ENCODE measurements at places on chromosomes 1 and 21.

- DNase-seq = no peak
These were observed 49.4 kb downstream of the CAPN9 start for GRCh38 chr1:230796626-230797025.

DNA sequence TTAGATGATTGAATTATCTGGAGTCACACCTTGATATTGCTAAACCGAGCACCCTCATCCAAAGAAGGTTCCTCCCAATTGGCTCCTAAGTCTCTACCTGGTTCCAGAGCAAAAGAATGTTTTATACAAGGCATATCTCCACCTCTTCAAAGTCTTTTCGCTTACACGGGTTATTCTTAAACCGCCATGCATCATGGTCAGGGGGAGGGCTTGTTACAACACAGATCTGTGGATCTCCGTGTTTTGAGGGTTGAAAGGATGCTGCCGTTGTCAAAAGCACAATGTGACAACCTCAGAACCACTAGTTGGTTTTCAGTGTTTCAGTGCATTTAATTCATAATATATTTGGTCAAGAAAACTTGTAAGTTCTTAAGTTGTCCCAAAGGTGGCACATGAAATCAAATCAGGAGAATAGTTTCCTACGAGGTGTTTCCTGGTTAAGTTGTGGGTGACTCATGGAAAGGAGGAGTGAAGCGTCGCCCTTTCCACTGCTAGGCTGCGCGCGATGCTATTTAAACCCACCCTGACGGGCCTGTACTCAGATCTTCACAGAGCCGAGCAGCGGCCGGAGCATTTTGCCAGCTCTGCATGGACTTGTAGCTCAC, 1531.6 kb upstream of the TPTE start:
- DNase-seq = no peak

- no peak for DNase-seq
These were observed 101.9 kb upstream of the SLC45A1 start for GRCh38 chr1:8216005-8216404.

DNA sequence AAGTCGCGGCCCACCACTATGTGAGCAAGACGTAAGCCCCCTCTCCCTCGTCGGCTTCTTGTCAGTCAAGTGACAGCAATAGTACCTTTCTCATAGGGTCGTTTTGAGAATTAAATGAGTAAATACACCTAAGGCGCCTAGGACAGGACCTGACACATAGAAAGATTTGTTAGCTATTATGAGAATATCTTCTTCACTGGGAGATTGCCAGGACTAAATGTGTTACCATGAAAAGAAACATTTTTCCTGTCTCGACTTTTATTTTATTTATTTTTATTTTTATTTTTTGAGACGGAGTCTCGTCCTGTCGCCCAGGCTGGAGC, 798 bp downstream of the PMF1 start:
- no peak for DNase-seq

DNA sequence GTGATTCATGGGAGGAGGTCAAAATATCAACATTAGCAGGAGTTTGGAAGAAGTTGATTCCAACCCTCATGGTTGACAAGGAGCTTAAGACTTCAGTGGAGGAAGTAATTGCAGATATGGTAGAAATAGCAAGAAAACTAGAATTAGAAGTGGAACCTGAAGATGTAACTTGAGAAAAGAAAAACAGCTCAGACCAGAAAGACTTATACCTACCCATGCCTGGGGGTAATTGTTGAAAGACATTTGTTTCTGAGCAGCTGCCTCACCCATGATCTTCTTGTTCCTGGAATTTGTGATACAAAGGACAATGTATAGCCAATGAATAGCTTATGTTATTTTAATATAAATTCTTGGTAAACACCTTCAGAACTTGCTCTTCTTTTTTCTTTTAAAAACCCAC, 128.6 kb downstream of the LRIG2 start:
- DNase-seq = no peak

GRCh38 chr1:112618114-112618720, 724 bp downstream of the ST7L start:
- DNase-seq = no peak

GRCh38 chr1:158646465-158646864, 40.0 kb downstream of the SPTA1 start:
- DNase-seq = no peak

DNA sequence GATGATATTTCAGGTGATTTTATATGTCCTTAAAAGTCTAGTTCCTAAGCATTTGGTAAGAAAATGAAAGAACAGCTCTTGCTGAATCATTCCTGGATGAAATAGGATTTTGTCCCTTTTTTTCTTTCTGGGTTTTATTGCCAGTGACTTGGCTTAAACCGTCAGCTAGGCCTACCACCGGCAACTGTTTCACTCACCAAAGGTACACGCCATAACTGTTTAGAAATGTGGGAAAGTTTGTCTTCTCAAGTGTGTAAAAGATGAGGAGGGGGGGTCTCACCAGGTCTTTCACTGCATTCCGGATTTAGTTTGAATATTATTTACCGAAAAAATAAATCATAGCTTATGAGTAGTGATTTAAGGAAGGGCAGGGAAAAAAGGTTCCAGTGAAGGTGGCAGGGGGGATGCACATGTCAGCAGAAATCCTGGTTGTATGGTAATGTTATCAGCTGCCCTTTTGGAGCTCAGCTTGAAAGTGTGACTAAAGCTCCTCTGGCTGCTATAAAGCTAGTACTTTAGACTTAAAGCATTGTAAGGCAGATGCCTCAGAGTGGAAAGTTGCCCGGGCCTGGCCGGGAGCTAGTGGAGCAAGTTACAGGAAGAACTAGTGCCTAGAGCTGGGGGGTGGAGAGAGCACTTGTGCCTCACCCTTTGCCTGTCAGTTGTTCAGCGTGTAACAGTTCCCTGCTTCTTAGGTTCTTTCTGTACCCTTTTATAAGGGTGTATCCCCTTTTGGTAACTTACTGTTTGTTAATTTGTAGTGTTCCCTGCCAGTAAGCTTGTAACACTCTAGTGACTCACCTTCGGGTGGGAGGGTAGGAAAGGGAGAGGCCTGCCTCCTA, 3.1 kb downstream of the ATP1A1 start:
- no peak for DNase-seq

DNA sequence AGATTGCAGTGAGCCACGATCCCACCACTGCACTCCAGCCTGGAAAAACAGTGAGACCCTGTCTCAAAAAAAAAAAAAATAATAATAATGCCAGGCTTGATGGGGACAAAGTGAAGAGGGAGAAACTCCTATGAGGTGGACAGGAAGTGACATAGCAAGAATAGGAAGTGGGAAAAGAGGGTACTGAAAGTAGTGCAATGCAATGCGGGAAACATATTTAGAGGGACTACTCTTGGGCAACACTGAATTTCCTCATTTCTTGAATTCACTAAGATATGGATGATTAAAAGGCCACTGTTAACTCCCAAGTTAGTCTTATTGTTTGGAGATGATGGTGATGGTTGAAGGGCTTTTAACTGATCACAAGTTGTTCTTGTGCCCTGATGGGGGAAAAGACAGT, 21.6 kb upstream of the KCNA2 start:
- no peak for DNase-seq

- DNase-seq = no peak
These were observed 187.0 kb downstream of the TPR start for GRCh38 chr1:186188004-186188539.

- no peak for DNase-seq
These were observed 37.2 kb upstream of the AIM2 start for GRCh38 chr1:159113596-159114433.

DNA sequence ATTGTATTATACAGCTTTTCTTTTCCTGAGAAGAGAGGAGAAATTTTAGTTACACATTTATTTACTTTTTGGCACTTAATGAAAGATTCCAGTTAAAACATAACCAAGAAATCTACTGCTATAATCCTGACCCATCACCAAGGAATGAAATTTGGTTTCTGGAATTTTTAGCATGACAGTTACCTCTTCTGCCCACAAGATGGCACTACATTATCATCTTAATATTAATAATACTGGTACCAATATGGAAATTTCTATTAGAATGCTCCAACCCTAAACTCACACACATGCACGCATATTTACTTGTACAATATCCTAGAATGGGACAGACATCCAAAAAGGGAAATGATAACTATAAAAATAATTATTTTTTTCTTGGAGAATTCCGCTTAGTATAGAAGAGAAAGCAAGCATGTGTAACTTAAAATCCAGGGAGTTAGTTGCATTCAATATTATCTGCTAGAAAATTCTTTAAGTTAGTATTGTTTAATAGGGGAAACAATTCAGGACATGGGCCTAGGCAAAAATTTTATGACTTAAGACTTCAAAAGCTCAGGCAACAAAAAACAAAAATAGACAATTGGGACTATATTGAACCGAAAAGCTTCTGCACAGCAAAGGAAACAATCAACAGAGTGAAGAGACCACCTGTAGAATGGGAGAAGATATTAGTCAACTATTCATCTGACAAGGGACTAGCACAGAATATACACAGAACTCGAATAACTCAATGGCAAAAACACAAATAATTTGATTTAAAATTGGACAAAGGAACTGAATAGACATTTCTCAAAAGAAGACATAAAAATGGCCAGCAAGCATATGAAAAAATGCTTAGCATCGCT, 37.4 kb downstream of the MAP3K21 start:
- no peak for DNase-seq

- DNase-seq = no peak
These were observed 11.5 kb downstream of the H3-3A start for GRCh38 chr1:226074046-226074445.

DNA sequence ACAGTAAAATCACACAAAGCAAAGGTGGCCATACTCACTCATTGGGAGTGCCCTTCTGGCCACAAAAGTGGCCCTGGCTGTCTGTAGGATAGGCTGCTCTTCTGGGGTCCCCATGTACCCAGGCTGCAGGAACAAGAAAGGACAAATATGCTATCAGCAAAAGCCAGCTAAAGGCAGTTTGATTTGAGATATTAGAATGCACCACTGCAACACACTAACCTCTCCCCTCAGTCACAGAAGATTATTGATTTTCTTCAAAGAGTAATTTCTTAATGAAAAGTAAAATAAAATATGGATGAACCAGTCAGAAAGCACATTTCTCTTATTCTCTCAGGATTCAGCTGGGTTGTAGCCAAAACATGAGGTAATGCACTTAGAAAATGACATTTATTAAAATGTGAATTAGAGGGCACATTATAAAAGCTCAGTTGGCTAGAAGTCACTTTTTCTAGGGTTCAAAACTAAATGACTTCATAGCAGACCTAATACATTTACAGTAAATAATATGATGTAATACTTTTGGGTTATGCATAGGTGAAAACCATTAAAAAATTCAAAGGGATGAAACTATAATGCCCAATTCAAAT, 140.8 kb downstream of the LHX8 start:
- DNase-seq = no peak

DNA sequence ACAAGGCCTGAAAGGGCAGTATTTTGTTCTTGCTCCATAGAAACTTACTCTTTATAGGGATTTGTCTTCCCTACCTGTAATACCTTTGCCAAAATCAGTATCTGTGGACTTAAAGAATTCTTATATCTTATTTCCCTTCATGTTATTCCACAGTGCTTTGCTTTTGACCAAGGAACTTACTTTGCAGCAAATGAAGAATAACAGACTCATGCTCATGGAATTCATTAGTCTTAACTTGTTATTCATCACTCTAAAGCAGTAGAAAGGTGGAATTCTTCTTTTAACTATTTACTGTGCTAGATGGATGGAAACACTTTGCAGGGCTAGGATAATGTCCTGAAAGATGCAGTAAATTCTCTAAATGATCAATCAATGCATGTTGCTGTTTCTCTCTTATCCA, 45.9 kb downstream of the DUSP10 start:
- no peak for DNase-seq

DNA sequence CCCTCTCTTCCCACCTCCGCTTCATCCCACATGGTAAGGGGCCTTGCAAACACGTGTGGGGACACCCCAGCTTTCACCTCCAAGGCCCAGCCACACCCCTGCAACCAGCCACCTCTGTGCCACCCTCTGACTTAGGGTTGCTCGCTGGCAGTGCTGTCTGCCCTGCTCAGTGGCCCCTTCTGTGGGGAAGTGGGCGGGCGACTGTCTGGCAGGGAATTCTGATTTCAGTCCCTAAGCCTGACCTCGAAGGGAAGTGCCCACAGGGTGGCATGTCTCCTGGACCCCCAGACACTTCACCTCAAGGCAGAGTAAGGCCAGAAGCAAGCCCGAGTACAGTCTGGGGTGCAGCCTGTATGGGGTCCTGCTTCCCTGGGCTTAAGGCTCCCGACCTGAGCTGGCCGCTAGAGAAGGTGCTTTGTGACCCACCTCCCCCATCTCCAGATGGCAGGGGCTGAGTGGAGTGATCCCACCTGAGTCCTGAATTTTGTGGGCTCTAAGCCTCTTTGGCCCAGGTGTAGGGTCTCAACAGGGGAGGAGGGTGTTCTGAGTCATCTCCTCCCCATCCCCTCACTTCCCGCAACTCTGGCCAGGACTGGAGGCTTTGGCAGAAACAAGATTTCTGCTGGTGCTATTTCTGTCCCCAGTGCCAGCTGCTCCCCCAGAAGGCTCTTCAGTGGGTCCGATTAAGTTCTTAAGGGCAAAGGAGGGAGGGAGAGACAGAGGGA, 7.0 kb downstream of the RD3 start:
- no peak for DNase-seq

GRCh38 chr1:117564227-117565075, 41.4 kb upstream of the TENT5C start:
- DNase-seq = no peak

DNA sequence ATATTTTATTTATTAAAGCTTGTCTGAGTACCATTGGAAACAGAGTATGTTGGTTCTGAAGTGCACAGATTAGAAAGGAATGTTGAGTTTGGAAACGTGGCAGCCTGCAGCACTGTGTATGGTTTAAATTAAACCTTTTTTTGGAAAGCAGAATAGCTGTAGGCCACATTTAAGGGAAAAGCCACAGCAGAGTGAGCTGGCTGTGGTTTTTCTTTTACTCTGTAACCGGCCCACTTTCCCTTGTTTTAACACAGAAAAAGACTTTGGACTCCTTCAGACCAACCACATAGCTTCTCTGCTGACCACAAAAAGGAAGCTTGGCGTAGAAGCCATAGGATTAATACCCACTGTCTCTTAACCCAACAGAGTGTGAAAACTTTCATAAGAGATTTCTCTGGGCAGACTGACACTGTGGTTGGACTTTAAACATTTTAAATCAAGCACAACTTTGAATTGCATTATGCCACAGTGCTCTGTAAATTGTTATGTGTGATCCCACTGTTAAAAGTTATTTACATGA, 75.2 kb downstream of the NFIA start:
- DNase-seq = peak; percentile 66

GRCh38 chr1:40151457-40152079, 9.6 kb upstream of the RLF start:
- no peak for DNase-seq

GRCh38 chr1:61956016-61956645, 213.9 kb downstream of the PATJ start:
- no peak for DNase-seq

- DNase-seq = no peak
These were observed 274.5 kb upstream of the C1orf174 start for GRCh38 chr1:4174291-4175200.

DNA sequence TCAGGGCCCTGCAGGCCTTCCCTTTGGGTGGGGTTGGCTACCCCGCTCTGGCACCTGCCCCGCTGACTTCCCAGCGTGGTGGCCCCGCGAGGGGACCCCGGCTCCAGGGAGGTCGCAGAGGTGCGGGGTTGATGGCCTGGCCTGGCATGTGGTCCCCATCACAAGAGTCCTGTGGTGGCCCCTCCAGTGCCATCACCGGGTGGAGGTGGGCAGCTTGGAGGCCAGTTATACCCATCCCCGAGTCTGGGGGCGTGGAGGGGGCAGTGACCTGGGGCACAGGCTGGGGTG, 26.8 kb downstream of the PRMT2 start:
- DNase-seq = no peak
